ENCODE measurements at places on chromosomes 11 and 22. TPM values are rescaled to one million over a fixed set of nuclear protein-coding genes. Genes with fewer than 3 reads are reported as not detected.

Gene DBX1
- total RNA-seq, result not detected

Gene NLRP6
- 0.55 TPM for total RNA-seq

Gene ZNF214
- total RNA-seq, result 2.1 TPM

Gene TRIM48
- total RNA-seq, result not detected

Gene OR8D4
- total RNA-seq, result not detected
